ENCODE measurements at places on chromosomes 4 and X.

DNA sequence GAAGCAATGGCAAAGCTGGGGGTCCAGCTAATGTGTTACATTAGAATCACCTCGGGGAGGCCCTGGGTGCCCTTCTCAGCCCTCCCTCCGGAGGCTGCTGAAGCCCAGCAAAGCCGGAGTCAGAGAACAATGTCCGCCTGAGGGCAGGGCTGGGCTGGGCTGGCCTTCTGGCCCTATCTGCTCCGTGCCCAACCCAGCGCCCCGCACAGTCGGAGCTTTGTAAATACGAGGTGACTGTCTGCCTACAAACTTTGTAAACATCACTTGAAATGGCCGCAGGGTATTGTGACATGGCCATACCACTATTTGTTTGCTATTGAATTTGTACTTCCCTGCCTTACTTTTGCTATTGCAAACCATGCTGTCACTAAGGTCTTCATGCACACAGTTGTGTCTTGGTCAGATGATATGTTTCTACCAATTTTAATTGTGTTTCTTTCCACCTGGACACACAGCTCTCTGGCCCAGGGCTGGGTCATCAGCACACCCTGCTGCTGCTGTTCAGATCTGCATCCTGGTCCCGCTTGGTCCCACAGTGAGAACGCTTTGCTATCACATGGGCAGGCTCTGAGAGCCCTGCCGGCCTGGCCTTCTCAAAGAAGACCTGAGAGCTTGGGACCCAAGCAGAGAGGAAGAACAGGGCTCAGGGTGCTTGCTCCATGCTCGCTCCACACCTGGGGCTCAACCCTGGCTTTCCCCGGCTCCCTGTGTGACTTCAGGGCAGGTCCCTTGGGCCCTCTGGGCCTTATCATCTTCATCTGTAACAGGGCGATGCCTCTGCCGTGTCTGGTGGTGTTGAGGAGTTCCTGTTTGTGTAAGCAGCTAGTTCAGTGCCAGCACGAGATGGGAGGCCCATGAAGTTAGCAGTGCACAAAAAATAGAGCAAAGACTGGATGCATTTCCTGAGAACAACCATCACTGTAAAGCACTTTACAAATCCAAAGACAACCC is 2.3 kb downstream of the S100P start:
- no peak for DNase-seq

DNA sequence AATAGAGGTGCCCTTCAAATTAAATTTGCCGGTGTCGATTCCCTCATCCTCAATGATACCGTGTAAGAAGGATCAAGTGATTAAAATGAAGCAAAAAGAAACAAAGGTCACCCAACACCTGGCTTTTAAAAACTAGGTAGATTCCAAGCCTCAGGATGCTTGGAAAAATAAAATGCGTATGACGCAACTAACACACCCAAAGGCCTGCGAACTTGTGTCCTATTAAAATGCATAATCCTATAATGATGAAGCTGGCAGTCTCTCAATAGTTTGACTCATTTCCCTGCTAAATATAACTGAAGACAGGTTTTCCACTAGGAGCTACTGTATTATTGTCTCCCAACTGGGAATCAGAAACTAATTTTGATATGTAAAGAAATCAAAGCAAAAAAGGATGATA is 263.2 kb downstream of the DHX15 start:
- no peak for DNase-seq

GRCh38 chrX:54177306-54177705 is 5.7 kb downstream of the FAM120C start:
- DNase-seq, result no peak

DNA sequence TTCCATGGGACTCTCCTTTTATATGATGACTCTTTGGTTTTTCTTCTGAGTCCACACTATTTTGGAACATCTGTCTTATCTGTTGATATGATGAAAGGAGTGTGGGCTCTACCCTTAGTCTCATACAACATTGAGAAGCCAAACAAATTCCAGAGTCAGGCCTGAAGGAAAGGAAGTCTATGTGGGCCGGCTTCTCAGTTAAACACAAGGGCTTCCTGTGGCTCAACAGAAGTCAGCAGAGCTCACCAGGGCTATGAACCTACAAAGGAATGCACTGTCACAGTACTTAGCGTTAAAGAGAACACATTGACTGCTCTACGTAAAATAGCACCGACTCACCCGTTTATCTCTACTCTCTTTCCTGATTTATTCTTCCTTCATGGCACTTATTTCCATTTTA is 641.0 kb upstream of the FRG1 start:
- DNase-seq, result no peak

DNA sequence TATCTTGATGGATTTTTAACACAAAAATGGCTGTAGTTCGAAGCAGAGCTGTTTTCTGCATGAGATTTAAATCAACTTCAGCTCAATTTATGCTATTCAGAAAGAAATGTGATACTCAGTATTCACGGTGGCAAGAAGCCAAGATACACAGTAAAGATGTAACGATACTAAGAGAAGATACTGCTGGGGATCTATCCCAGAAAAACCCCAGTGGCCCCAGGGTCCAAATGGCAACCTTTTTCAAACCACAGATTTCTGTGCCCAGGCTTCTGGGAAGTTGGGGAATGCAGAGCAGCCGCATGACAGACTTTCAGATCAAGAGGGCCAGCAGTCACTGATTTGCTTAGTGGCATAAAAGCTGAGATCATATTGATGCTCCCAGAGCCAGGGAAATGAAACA is 353.9 kb downstream of the AFF2 start:
- peak; percentile 15 for DNase-seq

DNA sequence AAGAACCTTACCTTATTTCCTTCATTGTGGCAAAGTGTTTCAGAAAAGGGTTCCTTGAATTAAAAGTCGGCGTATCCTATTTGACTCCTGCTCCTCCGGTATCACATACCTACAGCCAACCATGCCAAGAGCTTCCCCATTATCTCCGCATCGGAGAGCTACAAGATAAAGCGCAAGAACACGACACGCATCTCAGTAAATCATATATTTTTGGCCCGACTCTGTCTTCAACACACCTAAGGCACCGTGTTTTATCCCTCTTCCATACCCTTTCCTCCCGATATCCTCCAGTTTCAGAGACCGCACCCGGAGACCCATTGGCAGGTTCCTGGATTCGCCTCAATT is 497 bp upstream of the THAP9 start:
- no peak for DNase-seq

Data from NCI-H1436 treated with DMSO at 0.1 percent for 48 hours (cell line).